ENCODE measurements at places on chromosomes 2 and 18.

- no peak for DNase-seq
These were observed 7.8 kb downstream of the CDK15 start for GRCh38 chr2:201813996-201814760.

DNA sequence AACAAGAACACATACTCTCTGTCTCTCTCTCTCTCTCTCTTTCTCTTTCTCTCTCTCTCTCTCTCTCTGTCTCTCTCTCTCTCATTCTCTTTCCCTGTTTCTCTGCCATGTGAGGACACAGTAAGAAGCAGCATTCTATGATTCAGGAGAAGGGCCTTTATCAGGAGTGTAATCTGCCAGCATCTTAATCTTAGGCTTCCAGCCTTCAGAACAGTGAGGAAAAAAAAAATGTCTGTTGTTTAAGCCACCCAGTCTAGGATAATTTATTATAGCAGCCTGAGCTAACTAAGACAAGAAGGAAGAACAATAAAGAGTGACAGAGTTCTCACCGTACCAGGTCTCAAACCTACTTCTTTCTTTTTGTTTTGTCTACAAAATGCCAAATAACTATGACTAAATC is 399.4 kb downstream of the SOCS6 start:
- DNase-seq = no peak

DNA sequence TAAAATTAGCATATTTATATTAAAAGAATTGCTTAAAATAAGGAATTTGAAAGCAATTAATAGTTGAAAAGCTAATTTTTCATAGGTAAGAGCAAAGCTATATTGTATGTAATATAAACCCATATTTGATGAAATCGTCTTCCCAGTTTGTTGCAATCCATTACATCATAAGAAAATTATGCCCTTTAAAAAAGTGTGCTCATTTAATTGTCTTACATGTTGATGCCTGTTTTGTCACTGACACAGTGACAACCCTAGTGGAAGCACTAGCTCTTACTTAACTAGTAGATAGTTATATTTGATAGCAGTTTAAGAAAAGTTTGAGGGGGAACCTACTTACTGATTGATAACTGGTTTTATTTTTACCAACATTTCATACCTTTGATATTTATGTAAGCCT is 30.0 kb upstream of the IL18RAP start:
- DNase-seq = no peak

- no peak for DNase-seq
These were observed 85.3 kb downstream of the C2orf74 start for GRCh38 chr2:61247204-61247812.

DNA sequence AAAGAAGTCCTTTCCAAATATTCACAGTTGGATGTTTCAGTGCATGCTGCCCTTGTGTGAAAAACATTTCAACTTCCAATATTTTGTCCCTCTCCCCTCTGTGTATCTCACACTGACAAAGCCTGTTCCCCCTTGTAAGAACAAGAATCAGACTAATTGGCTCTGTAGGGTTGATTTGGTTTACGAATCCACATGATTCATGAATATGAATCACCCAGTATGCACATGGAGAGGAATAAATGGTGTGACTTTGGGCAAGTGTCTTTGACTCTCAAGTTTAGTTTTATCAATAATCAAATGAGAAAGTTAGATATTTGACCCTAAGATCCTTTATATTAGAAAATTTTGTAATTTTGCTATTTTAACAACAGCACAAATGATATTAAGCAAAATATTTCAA is 9.3 kb upstream of the CDH20 start:
- DNase-seq = no peak

All from NCI-H2029 (cell line).